ENCODE measurements at places on chromosomes 11 and 22. TPM values are rescaled to one million over a fixed set of nuclear protein-coding genes. Genes with fewer than 3 reads are reported as not detected.

Gene TRIM49
- not detected for total RNA-seq

GRCh38 chr22:37922191-37922590 lies 16.1 kb downstream of the MICALL1 start:
- H3K36me3 ChIP-seq = no peaks in the 10 kb centered on the region
- no peaks in the 10 kb centered on the region for H3K27me3 ChIP-seq
- H3K27ac ChIP-seq = no peak overlapping the region
- no peak for DNase-seq
- no peaks in the 10 kb centered on the region for H3K4me1 ChIP-seq

Gene A4GALT
- total RNA-seq = 29.8 TPM

Gene HBE1
- 3.7 TPM for total RNA-seq

Gene ELMOD1
- total RNA-seq = not detected

Gene MRGPRX3
- not detected for total RNA-seq

GRCh38 chr22:23149743-23150238 lies 4.5 kb downstream of the RAB36 start:
- no peaks in the 10 kb centered on the region for H3K27me3 ChIP-seq
- DNase-seq = no peak
- H3K36me3 ChIP-seq = peaks cover 4% of the 10 kb centered on the region
- H3K4me1 ChIP-seq = peaks cover 6% of the 10 kb centered on the region

- H3K27me3 ChIP-seq = no peaks in the 10 kb centered on the region
- no peak overlapping the region for H3K4me3 ChIP-seq
- H3K4me1 ChIP-seq = peaks cover 50% of the 10 kb centered on the region
- DNase-seq = no peak
- peak overlapping the region; percentile 91 for H3K27ac ChIP-seq
Observed at GRCh38 chr11:2564588-2565425, 120.0 kb downstream of the KCNQ1 start.

- H3K4me3 ChIP-seq = no peak overlapping the region
- peak overlapping the region; percentile 87 for H3K27ac ChIP-seq
Observed at GRCh38 chr11:118911880-118912741, 13.6 kb downstream of the BCL9L start.
